NCI-H524 (cell line): ENCODE measurements at places on chromosomes 2 and 18.

GRCh38 chr18:58915995-58916394, 51.3 kb downstream of the ZNF532 start:
- DNase-seq: no peak

DNA sequence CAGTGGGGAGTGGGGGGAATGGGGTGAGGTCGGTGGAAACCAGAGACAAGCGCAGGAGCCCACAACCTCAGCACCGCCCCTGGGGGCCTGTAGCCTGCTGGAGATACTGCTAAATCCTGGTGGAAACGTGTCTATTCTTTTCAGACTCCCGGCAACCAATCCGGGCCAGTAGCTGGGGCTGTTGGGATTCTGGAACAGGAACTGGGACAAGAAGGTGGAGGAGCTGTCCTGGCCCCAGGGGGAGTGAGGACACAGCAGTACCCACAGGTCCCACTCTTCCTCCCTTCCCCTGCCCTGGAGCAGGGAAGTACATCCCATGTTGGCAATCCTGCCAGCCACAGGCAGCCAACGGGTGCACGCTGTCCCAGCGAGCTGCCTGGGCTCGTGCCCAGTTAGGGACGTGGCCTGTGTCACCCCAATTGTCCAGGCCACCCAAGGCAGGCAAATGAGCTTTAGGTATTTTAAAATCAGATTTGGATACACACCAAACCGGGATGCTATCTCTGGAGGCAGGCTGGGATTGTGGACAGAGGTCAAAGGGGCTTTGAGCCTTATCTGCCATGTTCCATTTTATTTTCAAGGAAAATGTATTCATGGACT, 51.8 kb downstream of the HS1BP3 start:
- DNase-seq: no peak

- DNase-seq: no peak
These were observed 116.1 kb downstream of the BCL2 start for GRCh38 chr18:63203497-63203896.

GRCh38 chr2:126809340-126809739, 89.3 kb upstream of the TEX51 start:
- DNase-seq: no peak
